Activated naive CD8-positive, alpha-beta T cell treated with anti-CD3 and anti-CD28 coated beads, Interleukin-2, amount 50 U/mL, for 24 hours (primary cell): ENCODE measurements at places on chromosomes 7 and 10.

- H3K27me3 ChIP-seq, result no peaks in the 10 kb centered on the region
- H3K27ac ChIP-seq, result no peak overlapping the region
- no peaks in the 10 kb centered on the region for H3K4me1 ChIP-seq
- H3K4me3 ChIP-seq, result no peak overlapping the region
These were observed 155.4 kb downstream of the ATE1 start for GRCh38 chr10:121772406-121772805.

- peaks cover 22% of the 10 kb centered on the region for H3K27me3 ChIP-seq
- DNase-seq, result no peak
- no peaks in the 10 kb centered on the region for H3K36me3 ChIP-seq
These were observed 8.9 kb downstream of the CFAP43 start for GRCh38 chr10:104223304-104223703.

- no peaks in the 10 kb centered on the region for H3K27me3 ChIP-seq
- H3K27ac ChIP-seq, result no peak overlapping the region
- H3K36me3 ChIP-seq, result no peaks in the 10 kb centered on the region
- DNase-seq, result no peak
- no peak overlapping the region for H3K4me3 ChIP-seq
These were observed 47.5 kb downstream of the GLI3 start for GRCh38 chr7:42189535-42189934.

- no peak for DNase-seq
- no peaks in the 10 kb centered on the region for H3K4me1 ChIP-seq
- H3K27me3 ChIP-seq, result peaks cover 2% of the 10 kb centered on the region
- peaks cover 2% of the 10 kb centered on the region for H3K36me3 ChIP-seq
These were observed 157.9 kb upstream of the GRB10 start for GRCh38 chr7:50940621-50941020.

GRCh38 chr10:6228647-6229046, 25.9 kb downstream of the PFKFB3 start:
- H3K4me1 ChIP-seq, result peaks cover 1% of the 10 kb centered on the region
- H3K27ac ChIP-seq, result no peak overlapping the region
- H3K36me3 ChIP-seq, result peaks cover 52% of the 10 kb centered on the region
- no peak for DNase-seq

GRCh38 chr7:114153700-114154099, 234.9 kb upstream of the PPP1R3A start:
- no peaks in the 10 kb centered on the region for H3K36me3 ChIP-seq
- no peaks in the 10 kb centered on the region for H3K4me1 ChIP-seq
- H3K27me3 ChIP-seq, result no peaks in the 10 kb centered on the region
- DNase-seq, result no peak

GRCh38 chr7:70657571-70657970, 474.4 kb upstream of the GALNT17 start:
- no peak overlapping the region for H3K27ac ChIP-seq
- no peak for DNase-seq
- H3K36me3 ChIP-seq, result no peaks in the 10 kb centered on the region
- H3K27me3 ChIP-seq, result no peaks in the 10 kb centered on the region

- H3K4me1 ChIP-seq, result peaks cover 21% of the 10 kb centered on the region
- peaks cover 3% of the 10 kb centered on the region for H3K27me3 ChIP-seq
- no peak for DNase-seq
- H3K4me3 ChIP-seq, result peak overlapping the region; percentile 26
- peak overlapping the region; percentile 71 for H3K27ac ChIP-seq
These were observed 16.6 kb upstream of the CAMK1D start for GRCh38 chr10:12332572-12333379.

DNA sequence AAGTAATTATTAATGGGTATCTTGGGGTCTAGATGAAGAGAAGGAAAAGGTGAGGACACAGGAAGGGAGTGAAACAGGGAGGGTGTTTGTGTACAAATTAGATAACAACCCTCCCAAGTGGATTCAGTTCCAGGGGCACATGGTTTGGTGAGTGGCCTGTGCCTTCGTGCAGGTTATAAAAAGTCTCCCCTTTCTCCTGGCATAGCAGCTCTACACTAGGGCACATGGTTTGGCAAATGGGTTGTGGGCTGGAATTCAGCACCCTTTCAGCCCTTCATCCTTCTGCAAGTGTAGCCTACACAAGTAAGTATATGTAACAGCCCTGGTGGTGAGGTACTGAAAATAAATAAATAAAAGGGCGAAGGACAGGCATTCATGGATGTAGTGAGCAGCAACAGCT, 359.4 kb downstream of the AUTS2 start:
- no peak overlapping the region for H3K27ac ChIP-seq
- no peaks in the 10 kb centered on the region for H3K36me3 ChIP-seq
- no peaks in the 10 kb centered on the region for H3K27me3 ChIP-seq
- peaks cover 11% of the 10 kb centered on the region for H3K4me1 ChIP-seq
- H3K4me3 ChIP-seq, result no peak overlapping the region

DNA sequence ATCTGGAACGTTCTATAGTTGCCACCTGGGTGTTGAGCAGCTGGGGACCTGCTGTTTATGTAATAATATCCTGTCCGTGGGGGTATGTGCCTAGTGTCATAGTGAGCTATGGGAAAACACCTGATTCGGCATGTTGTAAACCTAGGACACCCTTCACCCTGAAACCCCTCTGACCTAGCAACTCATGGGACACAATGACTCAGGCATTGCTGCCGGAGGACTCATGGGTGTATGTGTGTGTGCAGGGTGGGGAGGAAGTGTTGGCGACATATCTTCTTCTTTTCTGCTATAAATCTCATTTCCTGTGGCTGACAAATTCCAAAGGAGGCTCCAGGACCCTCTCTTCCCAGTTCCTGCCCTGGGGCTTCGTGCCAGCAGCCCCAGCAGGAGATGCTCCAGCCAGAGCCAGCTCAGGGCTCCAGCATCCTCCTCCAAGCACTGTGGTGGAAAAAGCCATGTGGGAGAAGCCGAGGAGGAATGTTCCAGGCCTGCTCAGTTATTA, 77.0 kb upstream of the PODXL start:
- no peak overlapping the region for H3K4me3 ChIP-seq
- H3K36me3 ChIP-seq, result no peaks in the 10 kb centered on the region
- peaks cover 11% of the 10 kb centered on the region for H3K27me3 ChIP-seq
- no peak overlapping the region for H3K27ac ChIP-seq
- no peak for DNase-seq
- H3K4me1 ChIP-seq, result no peaks in the 10 kb centered on the region

DNA sequence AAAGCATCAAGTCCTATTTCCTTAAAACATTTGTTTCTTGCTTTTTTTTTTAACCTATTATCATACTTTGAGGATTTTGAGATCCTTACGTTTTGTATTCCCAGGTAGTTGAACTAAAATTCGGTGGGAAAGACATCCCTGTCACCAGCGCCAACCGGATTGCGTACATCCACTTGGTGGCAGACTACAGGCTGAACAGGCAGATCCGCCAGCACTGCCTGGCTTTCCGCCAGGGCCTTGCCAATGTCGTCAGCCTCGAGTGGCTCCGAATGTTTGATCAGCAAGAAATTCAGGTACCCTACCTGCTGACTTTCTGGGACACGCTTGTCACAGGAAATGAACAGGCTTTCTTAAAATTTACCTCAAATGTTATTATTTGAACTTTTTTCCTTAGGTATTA, 83.0 kb upstream of the DNAJB6 start:
- DNase-seq, result no peak
- H3K27me3 ChIP-seq, result no peaks in the 10 kb centered on the region
- peaks cover 53% of the 10 kb centered on the region for H3K36me3 ChIP-seq
- no peaks in the 10 kb centered on the region for H3K4me1 ChIP-seq
- H3K4me3 ChIP-seq, result no peak overlapping the region

GRCh38 chr10:29646238-29646902, 11.6 kb upstream of the SVIL start:
- peaks cover 37% of the 10 kb centered on the region for H3K4me1 ChIP-seq
- no peaks in the 10 kb centered on the region for H3K27me3 ChIP-seq
- H3K36me3 ChIP-seq, result peaks cover 11% of the 10 kb centered on the region

GRCh38 chr7:91142743-91143142, 121.5 kb upstream of the FZD1 start:
- no peak overlapping the region for H3K27ac ChIP-seq
- H3K4me3 ChIP-seq, result no peak overlapping the region
- no peak for DNase-seq

- no peak overlapping the region for H3K27ac ChIP-seq
- H3K36me3 ChIP-seq, result no peaks in the 10 kb centered on the region
- DNase-seq, result no peak
These were observed 10.1 kb upstream of the MYL7 start for GRCh38 chr7:44150966-44151941.

DNA sequence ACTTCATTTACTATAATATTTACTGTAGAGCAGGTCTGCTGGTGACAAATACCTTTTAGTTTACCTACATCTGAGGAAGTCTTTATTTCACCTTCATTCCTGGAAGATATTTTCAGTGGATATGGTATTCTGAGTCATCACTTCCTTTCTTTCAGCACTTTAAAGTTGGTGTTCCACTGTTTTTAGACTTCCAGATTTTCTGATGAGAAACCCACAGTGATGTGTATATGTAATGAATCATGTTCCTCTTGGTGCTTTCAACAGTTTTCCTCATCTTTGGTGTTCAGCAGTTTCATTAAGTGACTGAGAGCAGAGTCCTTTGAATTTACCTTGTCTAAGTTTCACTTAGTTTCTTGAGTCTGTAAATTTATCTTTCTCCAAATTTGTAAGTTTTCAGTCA, 36.4 kb downstream of the COPG2 start:
- no peaks in the 10 kb centered on the region for H3K27me3 ChIP-seq
- H3K4me3 ChIP-seq, result no peak overlapping the region
- peaks cover 16% of the 10 kb centered on the region for H3K36me3 ChIP-seq
- no peak overlapping the region for H3K27ac ChIP-seq
- no peak for DNase-seq

- H3K4me3 ChIP-seq, result no peak overlapping the region
- H3K27me3 ChIP-seq, result peaks cover 16% of the 10 kb centered on the region
- no peak overlapping the region for H3K27ac ChIP-seq
- H3K4me1 ChIP-seq, result no peaks in the 10 kb centered on the region
- no peak for DNase-seq
- H3K36me3 ChIP-seq, result no peaks in the 10 kb centered on the region
These were observed 24.4 kb downstream of the COL13A1 start for GRCh38 chr10:69826094-69826493.

- no peak for DNase-seq
- H3K27me3 ChIP-seq, result no peaks in the 10 kb centered on the region
- no peak overlapping the region for H3K4me3 ChIP-seq
- H3K36me3 ChIP-seq, result no peaks in the 10 kb centered on the region
- peaks cover 6% of the 10 kb centered on the region for H3K4me1 ChIP-seq
These were observed 207.5 kb downstream of the ARHGAP12 start for GRCh38 chr10:31721096-31721495.

DNA sequence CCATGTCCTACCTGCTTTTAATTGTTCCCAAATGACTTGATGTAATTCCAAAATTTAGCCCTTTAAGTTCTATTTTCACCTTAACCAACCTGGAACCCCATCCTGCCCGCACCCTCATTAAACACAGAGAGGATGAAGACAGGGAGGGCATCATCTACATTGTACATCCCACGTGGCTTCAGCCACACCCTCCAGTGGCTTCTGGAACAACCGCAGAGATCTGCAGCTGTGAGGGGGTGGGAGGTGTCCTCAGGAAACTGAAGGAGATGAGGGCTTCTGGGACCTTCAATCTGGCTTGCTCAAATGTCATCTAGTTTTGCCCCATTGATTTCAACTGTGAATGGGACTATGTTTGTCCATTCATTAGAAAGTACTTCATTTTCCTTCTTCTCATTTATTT, 39.0 kb downstream of the AKR1B1 start:
- H3K27ac ChIP-seq, result no peak overlapping the region
- H3K27me3 ChIP-seq, result peaks cover 6% of the 10 kb centered on the region
- H3K36me3 ChIP-seq, result no peaks in the 10 kb centered on the region
- DNase-seq, result no peak
- no peaks in the 10 kb centered on the region for H3K4me1 ChIP-seq
- H3K4me3 ChIP-seq, result no peak overlapping the region

GRCh38 chr10:113178771-113179170, 228.7 kb downstream of the TCF7L2 start:
- no peaks in the 10 kb centered on the region for H3K27me3 ChIP-seq
- no peaks in the 10 kb centered on the region for H3K36me3 ChIP-seq
- H3K27ac ChIP-seq, result no peak overlapping the region
- DNase-seq, result no peak

- H3K27me3 ChIP-seq, result no peaks in the 10 kb centered on the region
- peaks cover 37% of the 10 kb centered on the region for H3K36me3 ChIP-seq
- no peak overlapping the region for H3K4me3 ChIP-seq
- no peak overlapping the region for H3K27ac ChIP-seq
- H3K4me1 ChIP-seq, result peaks cover 9% of the 10 kb centered on the region
These were observed 123.7 kb downstream of the LCOR start for GRCh38 chr10:96955794-96956193.

- H3K36me3 ChIP-seq, result peaks cover 26% of the 10 kb centered on the region
- H3K4me1 ChIP-seq, result peaks cover 7% of the 10 kb centered on the region
- DNase-seq, result no peak
- H3K4me3 ChIP-seq, result no peak overlapping the region
- no peak overlapping the region for H3K27ac ChIP-seq
- H3K27me3 ChIP-seq, result no peaks in the 10 kb centered on the region
These were observed 94.3 kb downstream of the IDE start for GRCh38 chr10:92479547-92479946.

DNA sequence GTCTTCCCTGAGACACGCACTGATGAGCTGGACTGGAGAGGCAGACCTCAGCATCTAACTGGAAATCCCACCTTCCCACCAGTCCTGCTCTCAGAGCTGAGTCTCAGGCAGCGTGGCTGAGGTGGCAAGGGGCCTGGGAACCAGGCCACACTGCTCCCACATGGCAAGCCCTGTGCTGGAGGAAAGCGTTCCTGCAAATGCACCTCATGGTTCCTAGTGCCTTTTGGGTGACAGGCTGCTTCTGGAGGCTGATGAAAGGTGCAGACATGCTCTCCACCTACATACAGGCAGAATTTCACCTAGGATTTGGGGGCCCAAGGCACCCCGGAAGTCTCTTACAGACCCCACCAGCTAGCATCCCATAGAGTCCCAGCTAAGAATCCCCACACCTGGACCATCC, 432.9 kb upstream of the FOXK1 start:
- no peaks in the 10 kb centered on the region for H3K27me3 ChIP-seq
- no peaks in the 10 kb centered on the region for H3K36me3 ChIP-seq
- no peak overlapping the region for H3K27ac ChIP-seq
- no peak for DNase-seq
- no peaks in the 10 kb centered on the region for H3K4me1 ChIP-seq

- no peak for DNase-seq
- no peak overlapping the region for H3K4me3 ChIP-seq
- no peaks in the 10 kb centered on the region for H3K36me3 ChIP-seq
- no peaks in the 10 kb centered on the region for H3K4me1 ChIP-seq
- H3K27ac ChIP-seq, result no peak overlapping the region
These were observed 75.9 kb upstream of the PTPRZ1 start for GRCh38 chr7:121796936-121797656.

DNA sequence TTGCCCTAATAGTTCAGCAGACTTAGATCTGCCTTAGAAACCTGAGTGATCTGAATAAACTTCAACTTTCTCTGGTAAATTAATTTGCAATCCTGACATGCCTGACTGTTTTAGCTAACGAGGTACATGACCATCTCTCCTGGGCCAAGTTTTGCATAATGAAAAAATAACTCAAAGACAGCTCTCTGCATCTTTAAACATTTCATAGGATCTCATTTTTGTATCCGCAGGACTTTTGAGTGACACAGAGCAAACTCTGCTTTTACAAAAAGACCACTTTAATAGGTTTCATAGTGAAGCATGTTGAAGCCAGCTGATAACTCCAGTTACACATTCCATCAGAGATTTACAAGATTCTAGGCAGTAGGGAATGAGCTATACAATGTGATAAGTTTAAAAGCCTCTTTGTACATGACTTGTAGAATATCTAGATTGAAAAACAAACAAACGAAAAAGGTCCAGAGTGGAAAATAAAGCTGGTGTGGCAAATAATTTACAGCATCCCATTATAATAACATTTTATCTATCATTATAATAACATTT, 2.1 kb downstream of the PRKG1 start:
- no peak overlapping the region for H3K27ac ChIP-seq
- H3K36me3 ChIP-seq, result no peaks in the 10 kb centered on the region
- peaks cover 49% of the 10 kb centered on the region for H3K27me3 ChIP-seq
- H3K4me1 ChIP-seq, result peaks cover 10% of the 10 kb centered on the region
- no peak overlapping the region for H3K4me3 ChIP-seq
